ENCODE measurements at places on chromosomes 3 and 15.

DNA sequence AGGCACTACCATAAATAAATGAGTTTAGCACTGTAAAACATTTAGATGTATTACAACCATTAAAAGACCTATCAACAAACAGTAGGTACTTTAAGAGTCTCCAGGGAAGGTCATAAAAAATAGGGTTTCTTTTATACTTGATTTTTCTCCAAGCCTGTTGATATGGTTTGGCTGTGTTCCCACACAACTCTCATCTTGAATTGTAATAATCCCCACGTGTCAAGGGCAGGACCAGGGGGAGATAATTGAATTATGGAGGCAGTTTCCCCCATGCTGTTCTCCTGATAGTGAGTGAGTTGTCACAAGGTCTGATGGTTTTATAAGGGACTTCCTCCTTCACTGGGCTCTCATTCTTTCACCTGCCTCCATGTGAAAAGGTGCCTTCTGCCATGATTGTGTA, 468.9 kb upstream of the UBE2E2 start:
- DNase-seq: no peak

- no peak for DNase-seq
These were observed 8.2 kb upstream of the PAQR5 start for GRCh38 chr15:69290346-69291164.

- no peak for DNase-seq
These were observed 61.9 kb downstream of the SMAD3 start for GRCh38 chr15:67127331-67127664.

DNA sequence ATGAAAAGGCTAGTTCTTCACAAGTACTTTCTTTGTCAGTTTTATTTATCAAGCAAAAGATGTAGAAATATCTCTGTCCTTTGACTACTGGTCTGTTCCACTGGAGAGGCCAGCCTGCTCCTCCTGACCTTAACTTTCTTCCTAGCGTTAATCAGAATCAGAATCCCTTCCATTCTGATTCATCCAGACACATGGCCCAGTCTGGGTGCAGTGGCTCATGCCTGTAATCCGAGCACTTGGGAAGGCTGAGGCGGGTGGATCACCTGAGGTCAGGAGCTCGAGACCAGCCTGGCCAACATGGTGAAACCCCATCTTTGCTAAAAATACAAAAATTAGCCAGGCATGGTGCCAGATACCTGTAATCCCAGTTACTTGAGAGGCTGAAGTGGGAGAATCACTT, 32.0 kb upstream of the MANF start:
- no peak for DNase-seq

DNA sequence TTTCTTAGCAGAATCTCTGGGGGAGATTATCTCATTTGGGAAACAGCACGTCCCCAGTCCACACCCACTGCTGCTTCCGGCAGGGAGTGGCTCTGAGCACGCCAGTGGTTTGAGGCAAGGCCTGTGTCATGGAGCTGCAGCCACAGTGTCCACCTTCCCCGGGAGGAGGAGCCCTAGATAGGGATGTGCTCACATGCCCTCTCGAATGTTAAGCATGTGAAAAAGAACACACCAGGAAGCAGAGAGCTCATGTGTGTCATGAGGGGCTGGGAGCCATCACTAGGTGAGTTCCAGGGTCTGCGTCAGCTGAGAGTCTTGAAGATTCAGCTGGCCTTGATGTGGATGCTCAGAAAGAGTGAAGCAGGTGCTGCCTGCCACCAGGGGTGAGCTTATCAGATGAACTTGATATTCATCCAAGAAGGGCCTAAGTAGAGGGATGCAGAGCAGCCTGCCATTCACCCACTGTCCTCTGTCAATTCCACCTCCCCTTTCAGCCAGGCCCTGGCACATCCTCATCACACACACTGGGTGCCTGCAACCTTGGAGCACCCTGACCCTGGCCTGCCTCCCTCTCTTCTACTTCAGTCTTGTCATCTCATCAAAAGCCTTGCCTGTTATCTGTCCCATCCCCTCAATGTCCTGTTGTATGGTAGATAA, 16.3 kb downstream of the ITGA11 start:
- no peak for DNase-seq

GRCh38 chr3:197260491-197261163, 37.8 kb downstream of the DLG1 start:
- no peak for DNase-seq
